Stimulated activated CD8-positive, alpha-beta memory T cell treated with anti-CD3 and anti-CD28 coated beads, Interleukin-4, amount 100 ng/mL, for 1 hour (primary cell): ENCODE measurements at places on chromosomes 3 and 15.

GRCh38 chr15:51203797-51204196 is 109.1 kb upstream of the TNFAIP8L3 start:
- no peak for DNase-seq

- DNase-seq = no peak
Observed at GRCh38 chr3:196121066-196121465, 39.2 kb upstream of the TFRC start.

GRCh38 chr3:111802163-111802625 is 56.9 kb upstream of the PHLDB2 start:
- DNase-seq = no peak

DNA sequence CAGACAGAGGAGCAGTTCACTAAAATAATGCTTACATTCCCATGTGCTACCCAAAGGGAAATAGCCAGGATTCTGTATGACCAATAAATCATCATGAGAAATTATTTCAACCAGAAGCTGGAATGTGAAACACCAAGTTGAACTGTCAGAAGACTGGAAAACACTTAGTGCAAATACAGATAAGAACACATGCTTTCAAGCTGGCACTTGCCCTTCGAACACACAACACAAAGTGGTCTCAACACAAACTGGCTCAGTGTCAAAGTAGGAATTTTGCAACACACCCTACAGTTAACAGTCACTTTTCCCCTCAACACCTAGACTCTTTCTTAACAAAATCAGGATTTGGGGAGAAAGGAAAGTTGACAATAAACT is 1.3 kb downstream of the FSD2 start:
- no peak for DNase-seq

DNA sequence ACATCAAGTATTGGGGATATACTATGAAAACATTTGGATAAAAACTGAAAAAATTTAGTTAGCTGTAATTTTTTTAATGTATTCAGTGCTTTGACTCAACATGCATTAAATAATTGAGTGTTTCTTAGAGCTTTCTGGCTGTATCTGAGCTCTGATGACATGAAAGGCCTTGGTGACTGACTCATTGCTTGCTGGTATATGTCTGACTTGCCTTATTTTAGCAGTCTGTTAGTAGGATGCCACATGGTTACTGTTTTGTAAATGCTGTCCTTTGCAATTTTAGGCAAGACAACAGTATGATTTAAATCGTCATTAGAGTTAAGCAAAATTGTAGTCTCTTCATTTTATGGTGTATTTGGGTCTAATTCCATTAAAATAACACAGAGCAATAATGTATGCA is 199.2 kb downstream of the GHSR start:
- DNase-seq = no peak

DNA sequence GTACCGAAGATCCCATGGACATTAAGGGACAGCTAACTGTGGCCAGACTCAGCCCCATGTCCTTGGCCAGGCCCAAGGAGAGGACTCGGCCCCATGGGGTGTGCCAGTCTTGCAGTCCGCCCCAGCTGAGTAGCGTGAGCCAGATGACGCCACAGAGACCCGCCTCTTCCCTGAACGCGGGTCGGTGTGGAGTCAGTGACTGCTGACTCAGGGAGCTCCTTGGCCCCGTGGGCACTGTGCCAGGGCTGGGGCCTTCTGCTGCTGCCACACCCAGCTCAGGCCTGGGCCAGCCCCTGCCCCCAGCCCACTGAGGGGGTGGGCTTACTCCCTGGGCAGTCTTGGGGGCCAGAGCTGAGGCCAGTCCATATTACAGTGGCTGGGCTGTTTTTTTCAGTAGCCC is 52.8 kb downstream of the PLXNA1 start:
- no peak for DNase-seq

GRCh38 chr15:99163271-99164062 is 58.6 kb downstream of the SYNM start:
- DNase-seq = no peak

DNA sequence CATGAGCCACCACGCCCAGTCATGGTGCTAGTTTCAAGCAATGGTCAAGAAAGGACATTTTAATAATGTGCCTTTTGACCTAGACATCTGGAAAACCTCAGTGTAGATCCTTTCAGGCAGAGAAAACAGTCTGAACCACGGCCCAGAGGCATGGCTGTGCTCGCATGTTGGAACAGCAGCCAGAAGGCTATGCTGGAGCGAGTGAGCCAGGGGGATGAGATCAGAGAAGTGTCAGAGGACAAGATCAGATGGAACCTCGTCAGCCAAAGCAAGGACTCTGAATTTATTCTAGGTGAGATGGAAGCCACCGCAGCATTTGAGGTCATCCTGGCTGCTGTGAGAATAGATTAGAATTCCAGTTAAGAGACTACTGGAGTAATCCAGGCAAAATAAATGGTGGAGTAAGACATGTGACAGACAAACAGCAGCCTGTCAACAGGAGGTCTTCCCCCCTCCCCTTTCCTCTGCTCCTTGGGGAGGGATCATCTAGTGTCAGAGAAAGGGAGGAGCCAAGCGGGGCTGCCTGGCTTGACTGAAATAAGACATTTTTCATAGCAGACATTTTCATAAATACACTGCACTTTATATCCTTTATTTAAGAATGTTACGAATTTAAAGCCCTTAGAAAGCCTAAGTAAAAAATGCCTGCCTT is 40.4 kb upstream of the ACKR4 start:
- DNase-seq = no peak

GRCh38 chr15:68408971-68409370 is 23.0 kb downstream of the ITGA11 start:
- DNase-seq = no peak

- DNase-seq = no peak
Observed at GRCh38 chr3:113436809-113437208, 4.5 kb downstream of the CFAP44 start.

- no peak for DNase-seq
Observed at GRCh38 chr3:189841473-189842205, 210.4 kb downstream of the TP63 start.

GRCh38 chr15:74599156-74599555 is 16.5 kb upstream of the CLK3 start:
- no peak for DNase-seq

GRCh38 chr15:33559207-33559890 is 248.6 kb downstream of the RYR3 start:
- DNase-seq = no peak

DNA sequence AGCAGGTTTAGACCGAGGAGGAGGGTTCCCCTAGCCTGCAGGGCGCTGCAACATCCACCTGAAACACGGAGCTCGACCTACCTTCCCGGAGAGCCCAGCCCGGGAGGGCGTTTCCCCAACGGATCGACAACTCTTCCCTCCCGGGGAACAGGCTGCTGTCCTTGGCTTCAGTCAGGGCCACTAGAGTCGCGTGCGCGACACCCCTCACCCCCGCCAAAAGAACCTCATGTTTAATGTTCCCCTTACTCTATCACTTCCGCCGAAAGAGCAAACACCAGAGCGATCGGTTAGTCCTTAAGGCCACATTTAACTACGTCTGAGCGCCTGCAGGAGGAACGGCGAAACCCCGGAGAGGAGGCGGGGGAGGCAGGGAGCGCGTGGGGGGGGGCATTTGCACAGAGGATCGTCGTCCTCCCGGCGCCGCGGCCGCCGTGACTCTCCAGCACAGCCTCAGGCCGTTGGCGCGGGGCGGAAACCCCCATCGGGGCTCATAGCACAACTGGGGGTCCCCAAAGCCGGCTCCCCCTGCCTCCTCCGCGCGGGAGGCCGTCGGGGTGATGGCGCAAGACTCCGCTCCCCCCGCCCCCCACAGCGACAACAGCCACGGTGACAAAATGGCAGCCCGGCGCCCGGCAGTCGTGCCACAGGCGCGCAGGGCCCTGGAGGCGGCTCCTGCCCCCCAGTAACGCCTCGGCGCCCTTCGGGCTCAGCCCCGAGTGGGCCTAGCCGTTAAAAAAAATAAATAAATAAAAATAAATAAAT is 3.2 kb downstream of the ANP32A start:
- no peak for DNase-seq

DNA sequence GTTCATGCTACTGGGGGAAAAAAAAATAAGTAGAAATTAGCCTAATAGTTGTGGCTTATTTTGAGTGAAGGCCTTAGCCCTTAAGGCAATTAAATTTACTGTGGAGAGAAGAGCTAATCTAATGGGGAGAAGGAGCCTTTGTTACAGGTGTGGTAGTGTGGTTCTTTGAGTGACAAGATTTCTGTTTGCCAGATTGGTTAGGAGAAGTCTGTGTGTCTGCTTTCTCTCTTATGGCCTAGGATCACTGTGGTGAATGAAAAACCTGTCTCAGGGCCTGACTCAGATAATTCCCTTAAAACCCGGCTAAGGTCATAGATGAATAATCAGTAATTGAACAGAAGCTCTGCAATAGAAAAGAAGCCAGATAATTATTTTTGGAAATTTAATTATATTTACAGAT is 27.0 kb downstream of the OPA1 start:
- no peak for DNase-seq

GRCh38 chr3:57164217-57164656 is 916 bp downstream of the IL17RD start:
- no peak for DNase-seq

DNA sequence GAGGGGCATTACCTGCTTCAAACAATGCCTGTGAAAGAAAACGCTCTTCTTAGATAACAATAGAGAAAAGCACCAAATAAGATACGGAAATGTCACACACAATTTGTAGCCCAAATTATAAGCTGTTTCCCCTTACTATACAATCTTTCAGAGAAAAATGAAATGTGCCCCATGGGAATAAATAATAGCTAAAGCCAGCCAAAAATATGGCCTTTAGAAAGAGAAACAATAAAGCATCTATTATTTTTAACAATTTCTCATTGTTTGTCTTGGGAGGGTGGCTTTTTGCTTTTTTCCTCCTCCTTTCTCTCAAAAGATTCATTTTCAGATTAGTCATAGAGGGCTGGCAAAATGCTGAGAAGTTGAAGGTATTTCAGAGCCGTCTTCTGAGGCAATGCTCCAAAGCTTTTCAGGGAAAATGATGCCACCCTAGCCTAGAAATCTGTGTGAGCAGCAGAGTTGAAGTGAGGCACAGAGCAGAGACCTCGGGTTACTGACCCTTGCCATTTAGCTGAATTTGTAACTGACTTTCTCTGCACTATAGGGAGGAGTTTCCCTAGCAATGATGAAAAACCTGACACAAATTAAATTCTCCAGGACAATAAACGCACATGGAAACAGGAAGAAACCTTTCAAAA is 86.3 kb upstream of the PRICKLE2 start:
- no peak for DNase-seq

GRCh38 chr3:72241525-72241924 is 456.6 kb upstream of the PROK2 start:
- DNase-seq = no peak

- DNase-seq = no peak
Observed at GRCh38 chr3:118180853-118181252, 853.8 kb downstream of the IGSF11 start.

GRCh38 chr3:51954105-51954504 is 1.1 kb upstream of the GPR62 start:
- no peak for DNase-seq

- DNase-seq = no peak
Observed at GRCh38 chr3:152638707-152639450, 196.1 kb upstream of the P2RY1 start.

- no peak for DNase-seq
Observed at GRCh38 chr3:101133652-101134051, 140.4 kb upstream of the ABI3BP start.

- no peak for DNase-seq
Observed at GRCh38 chr3:106364477-106364876, 495.7 kb upstream of the CBLB start.

- no peak for DNase-seq
Observed at GRCh38 chr15:53549697-53550305, 209.7 kb downstream of the WDR72 start.

- no peak for DNase-seq
Observed at GRCh38 chr3:36434687-36435426, 54.6 kb downstream of the STAC start.

DNA sequence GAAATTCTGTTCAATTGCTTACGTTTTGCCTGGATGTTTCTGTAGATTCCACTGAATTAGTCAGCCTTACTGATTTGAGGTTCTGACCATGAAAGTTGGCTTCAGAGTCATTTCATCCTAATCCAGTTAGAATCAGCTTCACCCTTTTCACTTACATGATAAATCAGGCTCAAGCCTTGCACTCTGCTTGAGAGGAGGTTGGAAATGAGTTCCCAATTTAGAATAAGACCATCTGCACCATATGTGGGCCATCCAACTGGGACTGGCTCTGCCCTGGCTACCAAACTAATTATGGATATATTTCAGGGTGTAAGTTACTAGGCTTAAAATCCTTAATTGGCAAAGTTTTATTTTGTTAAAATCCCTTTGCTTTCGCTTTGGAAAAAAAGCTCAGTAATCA is 255.7 kb downstream of the CHL1 start:
- DNase-seq = no peak

- no peak for DNase-seq
Observed at GRCh38 chr15:62569460-62570404, 404.6 kb upstream of the C2CD4B start.

DNA sequence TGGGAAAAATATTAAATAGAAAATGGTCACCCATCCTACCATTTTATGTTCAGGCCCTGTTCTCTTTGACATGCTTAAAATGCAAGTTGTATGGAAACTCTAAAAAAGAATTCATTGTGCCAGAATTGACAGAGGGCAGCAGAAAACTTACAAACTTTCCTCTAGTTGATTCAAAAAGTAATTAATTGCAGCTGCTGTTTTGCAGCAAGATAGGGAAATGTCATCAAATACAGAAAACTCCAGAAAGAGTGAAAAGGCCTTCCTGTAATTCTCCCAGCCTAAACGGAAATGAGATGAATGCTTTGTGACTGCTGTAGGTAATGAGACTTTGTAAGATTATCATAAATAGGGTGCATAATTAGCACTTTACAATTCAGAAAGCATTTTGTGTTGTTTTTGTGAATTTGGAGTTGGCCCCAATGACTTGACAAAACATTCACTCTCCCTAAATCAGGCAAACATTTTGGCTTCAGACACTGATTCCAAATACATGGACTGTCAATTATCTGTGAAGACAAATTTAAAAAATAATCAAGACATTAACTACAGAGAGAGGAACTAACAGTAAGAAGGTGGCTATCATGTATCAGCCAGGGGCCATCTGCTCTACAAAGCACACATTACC is 861.8 kb downstream of the SQOR start:
- no peak for DNase-seq

GRCh38 chr3:11375333-11376088 is 103.3 kb downstream of the ATG7 start:
- DNase-seq = no peak

DNA sequence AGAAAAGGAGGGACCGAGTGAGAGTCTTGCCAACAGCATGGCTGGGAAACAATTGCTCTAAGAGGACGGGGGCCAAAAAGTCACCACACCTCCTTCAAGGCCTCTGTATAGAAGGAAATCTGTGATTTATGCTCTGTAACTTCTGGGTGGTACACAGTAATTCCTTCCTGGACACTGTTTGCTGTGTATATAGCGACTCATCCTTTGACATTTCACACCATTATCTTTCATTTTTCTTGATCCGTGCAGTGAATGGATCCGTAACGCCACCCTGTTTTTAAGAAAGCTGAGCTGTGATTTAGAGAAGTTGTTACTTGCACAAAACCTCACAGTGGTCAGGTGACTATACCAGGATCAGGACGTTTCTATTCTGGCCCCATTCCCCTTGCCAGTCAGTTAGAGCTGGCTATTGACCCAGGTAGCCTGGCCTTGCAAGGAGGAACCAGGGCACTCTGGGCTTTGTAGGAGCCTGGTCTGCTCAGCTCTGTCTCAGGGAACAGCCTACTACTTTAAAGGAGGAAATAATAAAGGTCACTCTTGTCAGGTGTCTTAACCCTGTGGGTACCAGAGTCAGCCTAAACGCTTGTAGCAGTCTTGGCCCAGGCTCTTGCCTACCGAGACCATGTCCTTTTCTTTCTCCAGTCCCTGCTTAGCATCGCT is 86.5 kb upstream of the MYZAP start:
- no peak for DNase-seq

- DNase-seq = no peak
Observed at GRCh38 chr3:140530603-140531002, 147.3 kb upstream of the TRIM42 start.
